ENCODE measurements at places on chromosomes 12 and 14.

DNA sequence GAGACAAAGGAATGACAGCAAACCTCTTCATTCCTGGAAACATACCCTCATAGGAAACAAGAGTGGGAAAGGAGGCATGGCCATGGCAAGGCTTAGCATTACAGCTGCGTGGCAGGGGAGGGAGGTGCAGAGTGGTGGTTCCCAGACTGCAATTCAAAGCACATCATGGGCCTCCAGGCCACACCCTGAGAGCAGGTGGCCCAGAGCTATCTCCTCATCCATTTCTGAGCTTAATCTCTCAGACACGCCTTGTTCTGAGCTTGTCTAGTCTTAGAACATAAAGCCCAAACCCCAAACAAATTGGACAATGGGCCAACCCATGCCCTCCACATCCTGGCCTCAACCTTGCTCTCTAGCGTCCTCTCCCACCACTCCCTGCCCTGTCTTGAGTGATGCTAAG lies 5.9 kb upstream of the KRT3 start:
- DNase-seq, result no peak

- DNase-seq, result no peak
Measured at GRCh38 chr12:3532931-3533702, 42.1 kb downstream of the PRMT8 start.

DNA sequence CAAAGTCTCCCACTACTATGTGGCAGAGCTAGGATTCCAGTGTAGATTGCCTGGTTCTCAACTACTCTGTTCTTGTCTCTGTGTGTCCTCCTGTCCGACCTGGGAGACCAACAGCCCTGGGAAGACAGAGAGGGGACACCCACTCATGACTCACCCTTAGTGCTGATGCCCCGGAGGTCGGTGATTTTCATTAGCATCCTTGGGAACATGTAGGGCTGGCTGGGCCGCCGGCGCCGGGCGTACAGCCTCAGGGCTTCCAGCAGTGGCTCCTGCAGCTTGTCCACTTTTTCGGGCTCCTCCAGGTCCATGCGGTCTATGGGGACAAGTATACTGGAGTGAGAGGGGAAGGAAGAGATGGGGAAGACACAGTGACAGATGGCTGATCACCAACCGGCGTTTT lies 5.9 kb upstream of the ITGB7 start:
- no peak for DNase-seq

DNA sequence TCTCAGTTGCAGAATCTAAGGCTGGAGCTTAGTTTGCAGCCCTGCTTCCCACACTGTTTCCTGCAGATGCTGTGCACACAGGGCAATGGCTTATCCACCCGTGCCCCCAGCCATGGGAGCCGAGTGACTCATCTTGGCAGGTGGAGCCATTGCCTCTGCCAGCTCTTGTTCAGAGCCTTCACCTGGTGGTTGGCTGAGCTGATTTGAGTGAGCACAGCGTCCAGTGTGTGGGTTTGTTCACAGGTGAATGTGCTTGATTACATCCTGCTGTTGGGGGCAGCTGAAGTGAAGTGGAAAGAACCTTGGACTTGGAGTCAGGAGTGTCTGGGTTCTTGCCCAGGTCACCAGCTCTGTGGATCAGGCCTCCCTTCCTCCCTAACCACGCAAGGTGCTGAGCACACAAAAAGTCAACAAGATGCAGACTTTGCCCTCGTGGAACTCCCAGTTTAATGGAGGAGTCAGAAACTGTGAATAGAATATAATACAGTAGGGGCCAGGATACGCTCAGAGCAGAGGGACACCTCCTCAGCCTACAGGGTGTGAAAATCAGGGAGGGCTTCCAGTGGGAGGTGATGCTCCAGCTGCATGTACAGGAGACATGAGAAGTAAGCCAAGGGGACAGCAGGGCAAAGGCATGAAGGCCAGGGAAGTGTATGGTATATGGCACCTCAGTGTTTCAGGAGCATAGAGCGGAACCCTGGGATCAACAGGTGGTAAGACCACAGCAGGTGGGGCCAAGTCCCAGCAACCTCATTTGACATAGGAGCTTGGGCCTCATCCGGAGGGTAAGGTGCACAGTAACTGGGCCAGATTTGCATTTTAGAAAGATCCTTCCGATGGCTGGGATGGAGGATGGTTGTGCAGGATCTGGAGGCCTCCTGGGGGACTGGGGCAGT lies 22.8 kb downstream of the JDP2 start:
- DNase-seq, result no peak

DNA sequence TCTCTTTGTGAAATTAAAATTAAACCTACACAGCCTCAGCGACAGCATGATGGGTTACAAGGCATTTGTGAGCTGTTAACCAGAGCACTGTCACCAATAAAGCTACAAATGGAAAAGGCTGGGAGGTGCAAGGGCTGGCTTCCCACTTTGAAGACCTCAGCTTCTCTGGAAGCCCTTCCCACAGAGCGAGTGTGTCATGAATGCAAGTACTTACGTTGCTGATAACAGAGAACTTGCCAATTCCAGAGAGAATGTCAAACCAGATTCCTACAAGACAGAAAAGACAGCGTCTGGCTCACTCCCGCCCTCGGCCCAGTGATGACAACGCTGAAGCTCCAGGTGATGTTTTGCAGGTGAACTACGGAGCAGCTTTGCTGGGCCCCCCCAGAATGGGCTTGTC lies 145.8 kb downstream of the NTF3 start:
- no peak for DNase-seq

GRCh38 chr14:51283402-51284085 lies 43.5 kb downstream of the TMX1 start:
- no peak for DNase-seq
